ENCODE measurements at places on chromosomes 4 and X. TPM values are rescaled to one million over a fixed set of nuclear protein-coding genes. Genes with fewer than 3 reads are reported as not detected.

DNA sequence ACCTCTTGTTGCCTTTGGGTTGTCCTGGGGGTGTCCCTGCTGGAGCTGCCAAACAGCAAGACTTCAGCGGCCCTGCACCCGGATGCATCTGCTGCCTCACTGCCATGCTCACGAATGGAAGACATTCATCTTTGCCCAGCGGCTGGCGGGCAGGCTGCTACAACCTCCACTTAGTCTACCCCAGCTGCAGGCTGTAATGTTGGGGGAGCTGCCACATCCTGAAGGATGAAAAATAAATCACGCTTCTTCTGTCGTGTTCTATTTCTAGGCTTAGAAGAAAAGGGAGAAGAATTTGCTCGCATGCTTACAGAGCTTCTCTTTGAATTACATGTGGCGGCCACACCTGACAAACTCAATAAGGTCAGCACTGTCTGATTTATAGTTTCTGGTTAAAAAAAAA, 61.4 kb downstream of the FAM114A1 start:
- H3K36me3 ChIP-seq: peaks cover 19% of the 10 kb centered on the region
- no peak overlapping the region for H3K27ac ChIP-seq
- H3K4me3 ChIP-seq: no peak overlapping the region

DNA sequence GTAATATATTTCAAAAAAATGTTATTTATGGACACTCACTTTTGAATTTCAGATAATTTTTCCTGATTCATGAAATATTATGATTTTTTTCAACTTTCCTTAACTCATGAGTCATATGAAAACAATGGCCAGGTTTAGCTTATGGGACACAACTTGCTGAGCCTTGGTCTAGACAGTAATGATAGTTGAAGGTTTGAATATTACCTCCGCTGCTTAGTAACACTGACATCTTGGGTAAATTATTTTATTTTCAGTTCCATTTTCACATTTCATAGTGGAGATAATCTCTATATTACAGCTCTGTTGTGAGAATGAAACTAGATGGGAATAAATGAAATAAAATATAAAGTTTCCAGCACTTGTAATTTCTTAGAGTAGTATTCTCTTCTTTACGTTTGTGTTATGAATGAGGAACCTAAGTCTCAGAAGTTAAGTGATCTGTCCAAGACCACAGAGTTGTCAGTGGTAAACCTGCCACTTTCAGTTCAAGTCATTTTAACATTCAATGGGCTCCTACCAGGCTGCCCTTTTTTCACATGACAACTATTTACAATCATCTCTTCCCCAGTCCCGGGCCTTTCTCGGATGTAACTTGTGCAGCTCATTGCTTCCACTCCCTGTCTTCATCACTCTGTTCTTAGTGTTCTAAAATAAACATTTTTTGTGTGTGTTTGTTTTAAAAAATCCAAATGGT, 46.8 kb upstream of the GC start:
- no peaks in the 10 kb centered on the region for H3K36me3 ChIP-seq
- no peaks in the 10 kb centered on the region for H3K27me3 ChIP-seq
- no peak overlapping the region for H3K4me3 ChIP-seq
- DNase-seq: no peak

- no peak for DNase-seq
- H3K27ac ChIP-seq: no peak overlapping the region
- no peaks in the 10 kb centered on the region for H3K36me3 ChIP-seq
- H3K4me3 ChIP-seq: no peak overlapping the region
Observed at GRCh38 chrX:132470179-132470578, 18.7 kb downstream of the MBNL3 start.

GRCh38 chr4:56742080-56742871, 61.2 kb upstream of the HOPX start:
- no peak for DNase-seq
- no peak overlapping the region for H3K27ac ChIP-seq
- no peaks in the 10 kb centered on the region for H3K27me3 ChIP-seq

Gene PAGE1
- not detected for total RNA-seq

- no peak for DNase-seq
- H3K4me3 ChIP-seq: no peak overlapping the region
- H3K36me3 ChIP-seq: no peaks in the 10 kb centered on the region
- no peaks in the 10 kb centered on the region for H3K27me3 ChIP-seq
- H3K4me1 ChIP-seq: no peaks in the 10 kb centered on the region
- H3K27ac ChIP-seq: no peak overlapping the region
Observed at GRCh38 chrX:152810403-152810802, 20.2 kb downstream of the CETN2 start.

Gene NLRP2B
- not detected for total RNA-seq

DNA sequence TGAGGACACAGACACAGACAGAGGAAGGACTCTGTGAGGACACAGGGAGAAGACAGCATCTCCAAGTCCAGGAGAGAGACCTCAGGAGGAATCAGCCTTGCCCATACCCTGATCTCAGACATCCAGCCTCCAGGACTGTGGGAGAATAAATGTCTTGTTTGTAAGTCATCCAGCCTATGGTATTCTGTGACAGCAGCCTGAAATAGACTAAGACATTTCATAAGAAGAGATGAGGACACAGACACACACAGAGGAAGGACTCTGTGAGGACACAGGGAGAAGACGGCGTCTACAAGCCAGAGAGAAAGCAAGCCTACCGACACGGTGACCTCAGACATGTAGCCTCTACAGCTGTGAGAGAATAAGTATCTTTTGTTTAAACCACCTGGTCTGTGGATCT, 112.1 kb downstream of the DHRSX start:
- no peaks in the 10 kb centered on the region for H3K27me3 ChIP-seq
- no peak overlapping the region for H3K27ac ChIP-seq
- H3K4me3 ChIP-seq: no peak overlapping the region
- no peaks in the 10 kb centered on the region for H3K4me1 ChIP-seq
- H3K36me3 ChIP-seq: no peaks in the 10 kb centered on the region

- no peak for DNase-seq
- H3K27me3 ChIP-seq: no peaks in the 10 kb centered on the region
- H3K4me3 ChIP-seq: no peak overlapping the region
- H3K27ac ChIP-seq: no peak overlapping the region
Observed at GRCh38 chrX:7117587-7117986, 29.9 kb upstream of the STS start.

Gene RAB33A
- total RNA-seq: 0.50 TPM

- DNase-seq: no peak
- no peaks in the 10 kb centered on the region for H3K36me3 ChIP-seq
- no peaks in the 10 kb centered on the region for H3K27me3 ChIP-seq
- H3K27ac ChIP-seq: no peak overlapping the region
- H3K4me3 ChIP-seq: no peak overlapping the region
Observed at GRCh38 chr4:61275241-61275640, 75.1 kb downstream of the ADGRL3 start.

Gene DGAT2L6
- total RNA-seq: not detected

DNA sequence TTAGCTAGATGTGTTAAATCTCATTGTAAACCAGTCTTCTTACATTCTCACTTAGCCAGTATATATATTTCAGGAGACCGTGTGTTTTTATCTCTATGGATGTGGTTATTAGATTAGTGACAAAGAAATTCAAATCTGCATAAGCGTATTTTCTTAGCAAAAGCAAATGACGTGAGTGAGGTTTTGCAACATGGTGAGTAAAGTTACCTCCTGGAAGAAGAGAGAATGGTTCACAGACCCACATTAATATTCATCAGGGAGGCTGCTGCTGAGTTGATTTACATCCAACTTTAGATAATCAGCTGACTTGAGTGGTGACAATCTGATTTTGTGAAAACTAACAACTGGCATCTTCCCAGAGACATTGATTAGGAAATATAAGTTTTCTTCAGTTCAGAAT, 589.9 kb upstream of the GALNT7 start:
- H3K27me3 ChIP-seq: no peaks in the 10 kb centered on the region
- H3K27ac ChIP-seq: no peak overlapping the region
- H3K4me3 ChIP-seq: no peak overlapping the region
- no peaks in the 10 kb centered on the region for H3K4me1 ChIP-seq
- DNase-seq: no peak

DNA sequence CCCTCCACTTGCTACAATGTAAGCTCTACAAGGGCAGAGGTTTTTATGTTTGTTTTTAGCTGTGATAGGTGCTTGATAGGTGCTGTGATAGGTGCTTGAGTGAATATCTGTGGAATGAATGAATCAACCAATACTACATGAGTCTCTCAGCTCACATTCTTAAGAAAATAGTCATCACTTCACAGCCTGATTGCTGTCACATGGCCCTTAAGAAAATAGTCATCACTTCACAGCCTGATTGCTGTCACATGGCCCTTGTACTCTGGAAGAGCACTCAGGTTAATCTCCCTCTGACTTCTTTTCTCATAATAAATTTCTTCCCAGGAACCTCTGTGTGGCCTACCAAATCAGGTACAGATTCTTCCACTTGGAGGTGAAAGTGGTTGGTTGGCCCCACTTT, 335.2 kb downstream of the TENM3 start:
- H3K36me3 ChIP-seq: no peaks in the 10 kb centered on the region
- H3K4me1 ChIP-seq: no peaks in the 10 kb centered on the region
- no peak overlapping the region for H3K4me3 ChIP-seq

DNA sequence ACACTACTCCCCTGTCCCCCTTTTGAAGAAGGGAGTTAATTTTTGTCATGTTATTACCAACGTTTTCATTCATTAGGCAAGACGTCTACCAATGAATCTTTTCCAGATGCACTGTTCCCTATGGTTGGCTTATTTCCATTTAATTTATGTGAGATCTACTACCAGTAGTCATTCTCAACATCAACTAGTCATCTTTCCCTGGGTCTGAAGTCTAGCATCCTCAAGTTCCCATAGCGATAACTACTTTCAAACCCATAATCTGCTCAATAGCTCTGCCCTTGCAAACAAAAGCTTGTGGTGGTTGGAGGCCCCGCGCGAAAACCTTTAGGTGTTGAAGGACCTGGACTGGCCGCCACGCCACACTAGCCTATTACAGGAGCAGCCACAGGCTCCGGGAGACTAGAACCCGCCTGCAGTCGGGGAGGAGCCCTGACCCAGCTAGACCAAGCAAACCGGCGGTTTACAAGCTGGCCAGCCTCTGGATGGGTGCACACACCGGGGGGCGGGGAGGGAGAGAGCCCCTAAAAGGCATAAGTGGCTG, 746 bp downstream of the PPAT start:
- DNase-seq: no peak
- H3K27ac ChIP-seq: peak overlapping the region; percentile 98
- no peaks in the 10 kb centered on the region for H3K36me3 ChIP-seq
- no peaks in the 10 kb centered on the region for H3K4me1 ChIP-seq
- peak overlapping the region; percentile 73 for H3K4me3 ChIP-seq
- H3K27me3 ChIP-seq: no peaks in the 10 kb centered on the region

Gene PRSS12
- total RNA-seq: 22.4 TPM

GRCh38 chrX:156002507-156002906, 5.0 kb downstream of the IL9R start:
- H3K4me1 ChIP-seq: no peaks in the 10 kb centered on the region
- H3K27ac ChIP-seq: no peak overlapping the region
- no peak overlapping the region for H3K4me3 ChIP-seq
- H3K36me3 ChIP-seq: no peaks in the 10 kb centered on the region
- no peak for DNase-seq

DNA sequence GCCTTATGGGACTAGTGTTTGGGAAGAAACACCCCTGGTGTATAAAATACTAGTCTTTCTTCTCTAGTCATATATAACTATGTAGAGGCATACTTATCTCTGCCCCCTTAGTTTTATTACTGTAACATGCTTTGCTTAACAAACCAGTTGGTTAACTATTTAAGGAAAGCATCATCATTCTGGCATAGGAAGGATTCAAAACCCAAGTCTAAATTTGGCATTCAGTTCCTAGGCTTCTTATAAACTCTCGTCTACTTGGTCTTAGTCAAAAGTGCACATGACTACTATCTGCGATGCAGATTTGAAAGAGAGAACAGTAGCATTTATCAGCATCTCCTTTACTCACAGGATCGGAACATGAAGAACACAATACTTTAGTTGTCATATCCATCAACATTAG, 111.3 kb downstream of the MFAP3L start:
- H3K27me3 ChIP-seq: no peaks in the 10 kb centered on the region
- no peaks in the 10 kb centered on the region for H3K36me3 ChIP-seq
- H3K4me3 ChIP-seq: no peak overlapping the region
- no peak for DNase-seq
- H3K4me1 ChIP-seq: no peaks in the 10 kb centered on the region

DNA sequence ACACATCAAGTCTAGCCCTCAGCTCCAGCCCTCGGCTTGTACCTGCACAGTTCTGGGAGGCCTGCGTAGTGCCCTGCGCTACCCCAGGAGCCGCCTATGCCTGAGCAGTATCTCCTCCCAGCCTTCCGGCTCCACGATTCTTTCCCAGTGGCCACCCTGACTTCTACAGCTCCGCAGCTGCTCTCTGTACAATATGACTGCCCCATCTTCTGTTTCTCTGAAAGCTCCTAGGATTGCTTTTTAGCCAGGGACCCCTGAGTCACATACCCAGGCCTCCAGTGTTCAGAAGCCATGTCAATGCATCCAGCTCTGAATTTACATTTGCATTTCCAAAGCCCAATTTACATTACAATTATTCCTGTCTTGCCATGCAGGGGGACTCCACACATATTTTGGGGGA, 135.5 kb downstream of the PJA1 start:
- no peak overlapping the region for H3K4me3 ChIP-seq
- H3K27me3 ChIP-seq: no peaks in the 10 kb centered on the region
- H3K36me3 ChIP-seq: no peaks in the 10 kb centered on the region
- H3K4me1 ChIP-seq: no peaks in the 10 kb centered on the region
- H3K27ac ChIP-seq: no peak overlapping the region

DNA sequence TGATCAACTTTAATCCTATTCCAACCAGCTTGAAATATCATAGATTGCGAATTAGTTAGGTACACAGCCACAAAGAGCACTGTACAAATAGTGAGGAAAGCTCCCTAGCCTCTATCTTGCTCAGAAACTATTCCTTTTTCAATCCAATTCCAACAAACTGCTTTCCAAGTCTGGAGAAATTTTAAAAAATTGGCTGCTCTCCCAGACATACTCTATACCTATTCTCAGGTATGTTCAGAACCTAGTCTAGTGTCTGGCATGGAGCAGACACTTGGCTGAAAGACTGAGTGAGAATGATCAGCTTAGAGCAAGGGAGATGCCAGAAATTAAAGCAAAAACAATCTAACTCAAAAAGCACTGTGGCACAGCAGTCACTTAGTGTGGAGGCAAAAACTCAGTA, 105.9 kb downstream of the SLC10A7 start:
- no peaks in the 10 kb centered on the region for H3K4me1 ChIP-seq
- no peak overlapping the region for H3K27ac ChIP-seq
- H3K36me3 ChIP-seq: no peaks in the 10 kb centered on the region
- no peak for DNase-seq
- H3K4me3 ChIP-seq: no peak overlapping the region

GRCh38 chrX:65596270-65597034, 61.9 kb upstream of the LAS1L start:
- no peaks in the 10 kb centered on the region for H3K36me3 ChIP-seq
- no peak for DNase-seq
- H3K4me1 ChIP-seq: no peaks in the 10 kb centered on the region
- no peak overlapping the region for H3K4me3 ChIP-seq
- H3K27ac ChIP-seq: peak overlapping the region; percentile 74

DNA sequence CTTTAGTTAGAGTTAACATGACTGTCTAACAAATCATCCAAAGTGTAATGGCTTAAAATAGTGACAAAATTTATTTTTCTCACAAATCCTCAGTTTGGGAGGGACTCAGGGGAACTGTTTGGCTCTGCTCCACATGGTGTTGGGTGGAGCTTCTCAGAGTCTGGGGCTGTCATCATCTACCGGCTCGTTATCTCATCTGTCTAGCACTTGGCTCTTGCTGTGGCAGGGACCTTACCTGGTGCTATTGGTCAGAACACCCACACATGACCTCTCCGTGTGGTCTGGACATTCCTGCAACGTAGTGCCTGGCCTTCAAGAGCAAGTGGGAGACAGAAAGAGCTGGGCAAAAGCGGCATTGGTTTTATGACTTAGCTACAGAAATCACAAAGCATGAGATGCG, 866.9 kb upstream of the FRG1 start:
- H3K27me3 ChIP-seq: no peaks in the 10 kb centered on the region
- no peaks in the 10 kb centered on the region for H3K36me3 ChIP-seq
- H3K4me3 ChIP-seq: no peak overlapping the region
- H3K4me1 ChIP-seq: no peaks in the 10 kb centered on the region
- DNase-seq: no peak
